Activated CD4-positive, alpha-beta T cell treated with anti-CD3 and anti-CD28 coated beads, Interleukin-2, Interleukin-6, amounts not matched to agents 100 ng/mL and 50 ng/mL, durations not matched to agents 16 hours and 8 hours (primary cell): ENCODE measurements at places on chromosomes 13 and 19.

- DNase-seq = no peak
Observed at GRCh38 chr19:44498988-44499387, 1.3 kb downstream of the ZNF180 start.

DNA sequence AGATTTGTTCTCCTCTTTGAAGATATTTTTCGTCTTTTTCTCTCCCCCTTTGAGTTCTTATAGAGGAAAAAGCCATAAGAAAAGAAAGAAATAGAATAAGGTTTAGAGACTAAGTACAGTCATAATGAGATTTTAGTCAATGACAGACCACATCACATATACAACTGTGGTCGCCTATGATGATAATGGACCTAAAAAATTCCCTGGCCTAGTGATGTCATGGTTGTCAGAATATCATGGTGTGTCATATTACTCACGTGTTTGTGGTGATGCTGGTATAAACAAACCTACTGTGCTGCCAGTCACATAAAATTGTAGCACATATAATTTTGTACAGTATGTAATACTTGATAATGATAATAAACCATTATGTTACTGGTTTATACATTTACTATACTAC is 1096.1 kb downstream of the OLFM4 start:
- no peak for DNase-seq

DNA sequence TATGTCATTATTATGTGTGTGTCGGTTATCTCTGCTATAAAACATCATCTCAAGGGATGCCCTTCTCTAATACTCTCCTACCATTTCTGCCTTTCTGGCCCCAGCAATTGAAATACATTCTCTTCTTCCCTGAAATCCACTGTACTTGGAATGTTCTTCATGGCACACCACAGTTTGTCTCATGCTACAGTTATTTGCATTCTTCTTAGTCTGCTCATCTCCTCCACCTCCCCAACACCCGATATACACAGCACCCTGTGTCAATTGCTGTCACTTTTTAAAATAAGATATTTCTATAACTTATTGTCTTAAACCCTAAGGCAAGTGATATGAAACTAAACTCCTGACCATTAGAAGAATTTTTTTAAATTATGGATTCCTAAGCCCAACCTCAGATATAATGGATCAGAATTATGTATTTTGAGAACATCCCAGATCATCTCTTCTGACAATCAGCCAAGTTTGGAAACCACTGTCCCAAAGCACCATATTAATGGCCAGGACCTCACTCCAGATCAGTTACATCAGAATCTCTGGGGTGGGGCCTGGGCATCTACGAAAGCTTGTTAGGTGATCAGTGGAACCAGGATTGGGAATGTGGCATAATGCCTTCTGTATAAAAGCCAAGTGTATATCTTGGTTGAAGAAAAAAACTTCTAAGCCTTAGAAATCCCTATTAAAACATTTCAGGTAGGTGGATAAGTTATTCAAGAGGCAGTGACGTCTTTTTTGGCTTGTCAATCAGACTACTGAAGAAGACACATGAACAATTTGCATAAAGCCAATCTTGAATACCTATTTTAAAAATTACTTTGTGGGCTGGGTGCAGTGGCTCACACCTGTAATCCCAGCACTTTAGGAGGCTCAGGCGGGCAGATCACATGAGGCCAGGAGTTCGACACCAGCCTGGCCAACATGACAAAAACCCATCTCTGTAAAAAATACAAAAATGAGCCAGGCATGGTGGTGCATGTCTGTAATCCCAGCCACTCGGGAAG is 30.0 kb upstream of the KBTBD7 start:
- no peak for DNase-seq

DNA sequence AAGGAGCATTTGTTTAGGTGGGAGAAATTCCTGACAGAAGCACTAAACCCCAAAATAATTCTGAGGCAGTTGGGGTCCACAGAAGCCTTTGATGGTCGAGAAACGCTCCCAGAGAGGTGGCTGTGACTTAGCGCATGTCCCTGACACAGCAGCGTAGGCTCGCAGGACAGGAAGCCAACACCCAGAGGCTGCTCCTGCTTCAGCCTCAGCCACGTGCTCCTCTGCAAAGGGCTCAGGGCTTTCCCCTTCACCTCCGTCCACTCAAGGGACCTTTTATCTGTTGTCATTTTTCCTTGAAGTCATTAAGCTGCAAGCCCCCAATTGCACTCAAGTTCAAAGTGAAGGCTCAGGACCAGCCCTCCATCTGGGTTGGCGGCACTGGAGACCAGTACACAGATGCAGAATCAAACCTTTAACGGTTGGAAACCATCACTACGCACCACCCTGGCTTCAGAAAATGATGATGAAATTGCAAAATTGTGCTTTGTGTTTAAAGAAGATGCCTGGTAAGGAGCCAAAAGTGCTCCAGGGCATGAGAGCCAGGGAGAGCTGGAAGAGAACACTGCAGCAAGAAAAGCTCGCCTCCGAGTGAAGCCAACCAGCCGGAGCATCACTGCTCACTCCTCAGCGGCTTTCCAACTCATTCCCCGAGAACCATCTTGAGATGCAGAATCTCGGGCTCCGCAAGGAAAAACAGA is 219.6 kb downstream of the RAP2A start:
- DNase-seq = no peak

GRCh38 chr19:46186717-46187101 is 38.7 kb downstream of the IGFL2 start:
- no peak for DNase-seq

DNA sequence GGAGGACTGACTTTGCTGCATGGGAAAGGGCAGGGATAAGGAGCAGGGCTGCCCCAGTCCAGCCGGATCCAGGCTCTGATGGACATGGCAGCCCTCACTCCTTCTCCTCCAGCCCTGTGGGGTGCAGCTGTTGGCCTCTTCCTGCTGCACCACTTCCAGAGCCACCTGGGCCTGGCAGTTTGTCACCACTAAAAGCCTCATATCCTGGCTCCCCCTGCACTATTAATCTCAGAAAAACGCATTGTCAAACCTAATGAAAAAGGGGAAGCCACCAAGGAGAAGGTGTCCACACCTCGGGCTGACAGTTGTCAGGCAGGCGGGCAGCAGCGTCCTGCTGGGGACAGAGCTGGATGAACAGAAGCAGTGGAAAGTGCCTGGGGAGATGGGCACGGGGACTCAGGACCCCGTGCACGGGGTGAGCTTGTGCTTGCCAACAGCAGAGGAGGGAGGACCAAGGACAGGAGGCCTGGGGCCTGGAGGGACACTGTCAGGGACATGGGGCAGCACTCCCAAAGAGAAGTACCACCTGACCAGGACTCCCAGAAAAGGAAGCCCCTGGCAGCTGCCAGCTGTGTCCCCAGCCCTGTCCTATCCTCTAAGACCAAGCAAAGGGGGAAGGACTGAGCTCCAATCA is 151.1 kb upstream of the TSHZ3 start:
- no peak for DNase-seq

DNA sequence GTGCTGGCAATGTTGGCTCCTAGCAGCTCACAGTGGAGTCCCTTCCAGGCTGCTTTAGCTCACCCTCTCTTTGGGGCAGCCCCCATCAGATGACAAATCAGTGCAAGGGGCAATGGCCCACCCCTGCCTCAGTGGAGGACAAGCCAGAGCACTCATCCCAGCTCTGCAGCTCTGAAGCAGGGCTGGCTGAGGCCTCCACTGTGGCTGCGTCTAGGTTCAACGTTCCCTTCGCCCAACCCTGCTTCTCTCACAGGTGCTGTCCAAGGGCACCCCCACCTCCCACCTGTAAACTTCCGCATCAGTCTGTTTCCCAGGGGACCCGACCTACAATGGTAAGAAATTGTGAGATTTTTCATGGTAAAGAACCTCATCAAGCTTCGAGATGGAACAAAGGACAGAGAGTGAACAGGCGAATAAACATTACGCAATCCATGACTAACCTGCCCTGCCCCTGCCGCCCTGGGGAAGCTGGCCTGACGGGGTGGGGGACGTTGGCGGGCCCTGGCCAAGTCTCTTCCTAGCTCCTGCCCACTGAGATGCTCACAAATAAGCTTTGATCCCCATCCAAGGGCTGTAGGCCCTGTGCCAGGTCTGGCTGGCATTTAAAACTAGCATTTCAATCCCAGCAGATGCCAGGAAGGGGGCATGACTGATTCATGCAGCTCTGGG is 40.5 kb downstream of the DZIP1 start:
- no peak for DNase-seq

GRCh38 chr13:104057861-104058260 is 991.6 kb upstream of the SLC10A2 start:
- no peak for DNase-seq

DNA sequence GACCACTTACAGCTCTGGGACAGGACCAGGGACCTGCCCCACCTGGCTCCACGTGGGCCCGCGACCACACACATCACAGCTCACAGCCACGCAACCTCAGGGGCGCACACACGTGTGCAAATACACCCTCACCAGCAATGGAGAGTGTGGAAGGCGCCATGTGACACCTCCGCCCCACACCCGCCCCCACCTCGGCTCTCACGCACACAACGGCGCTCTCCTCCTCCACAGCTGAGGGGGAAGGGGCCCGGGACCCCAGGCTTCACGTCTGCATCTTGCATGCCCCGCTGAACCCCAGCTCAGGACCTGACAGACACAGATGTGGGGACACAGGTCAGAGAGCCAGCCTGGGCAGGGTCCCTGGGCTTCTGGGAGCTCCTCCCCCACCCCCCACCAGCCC is 6.4 kb upstream of the SHISA7 start:
- DNase-seq = no peak
